Chondrocyte (in vitro differentiated cells): ENCODE measurements at places on chromosomes 1 and 21. TPM values are rescaled to one million over a fixed set of nuclear protein-coding genes. Genes with fewer than 3 reads are reported as not detected.

GRCh38 chr21:36065497-36066036 is 4.3 kb upstream of the CBR1 start:
- DNase-seq, result no peak

- no peak for DNase-seq
Measured at GRCh38 chr21:27680181-27680580, 713.3 kb upstream of the ADAMTS5 start.

- no peak for DNase-seq
Measured at GRCh38 chr1:94614996-94615395, 73.4 kb upstream of the F3 start.

DNA sequence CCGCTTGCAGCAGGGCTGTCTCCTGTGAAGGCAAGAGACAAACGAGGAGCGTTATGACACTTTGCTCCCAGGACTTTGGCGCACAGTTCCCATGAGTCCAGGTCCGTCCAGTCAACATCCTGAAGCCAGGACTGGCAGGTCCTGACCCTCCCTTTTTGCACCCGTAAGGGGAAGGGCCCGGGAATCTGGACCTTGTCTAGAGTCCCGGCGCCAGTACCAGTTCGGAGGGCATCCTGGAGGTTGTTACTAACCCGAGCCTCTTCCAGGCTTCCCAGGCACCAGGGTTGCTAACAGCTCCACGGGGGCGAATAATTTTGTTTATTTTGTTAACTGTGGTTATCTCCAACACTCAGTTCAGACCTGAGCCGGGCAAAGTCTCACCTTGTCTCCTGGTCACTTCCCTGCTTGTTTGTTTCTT is 682 bp upstream of the RWDD3 start:
- no peak for DNase-seq

The ADCY10 gene
- total RNA-seq, result 0.07 to 0.51 TPM (median 0.10 TPM) in 3 replicates
